ENCODE measurements at places on chromosomes 5 and 9.

GRCh38 chr5:172008689-172009141 lies 2.3 kb upstream of the FBXW11 start:
- DNase-seq: no peak

DNA sequence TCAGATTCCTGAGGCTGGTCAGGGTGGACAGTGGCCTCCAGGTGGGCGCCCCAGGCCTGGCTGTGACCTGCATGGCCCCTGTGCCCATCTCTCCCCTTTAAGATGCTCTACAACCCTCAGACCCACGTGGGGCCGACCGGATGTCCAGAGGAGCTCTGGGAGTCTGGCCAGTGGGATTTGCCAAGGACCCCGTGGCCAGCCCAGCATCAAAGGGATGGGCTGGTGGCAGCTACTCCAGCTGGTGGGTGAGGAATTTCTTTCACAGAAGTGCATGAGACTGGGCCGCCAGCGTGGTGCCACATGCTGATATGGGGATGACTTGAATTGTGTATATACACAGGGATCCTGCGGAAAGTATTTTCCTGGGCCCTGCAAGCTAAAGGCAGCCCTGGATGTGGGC lies 94.7 kb upstream of the SARDH start:
- DNase-seq: no peak

DNA sequence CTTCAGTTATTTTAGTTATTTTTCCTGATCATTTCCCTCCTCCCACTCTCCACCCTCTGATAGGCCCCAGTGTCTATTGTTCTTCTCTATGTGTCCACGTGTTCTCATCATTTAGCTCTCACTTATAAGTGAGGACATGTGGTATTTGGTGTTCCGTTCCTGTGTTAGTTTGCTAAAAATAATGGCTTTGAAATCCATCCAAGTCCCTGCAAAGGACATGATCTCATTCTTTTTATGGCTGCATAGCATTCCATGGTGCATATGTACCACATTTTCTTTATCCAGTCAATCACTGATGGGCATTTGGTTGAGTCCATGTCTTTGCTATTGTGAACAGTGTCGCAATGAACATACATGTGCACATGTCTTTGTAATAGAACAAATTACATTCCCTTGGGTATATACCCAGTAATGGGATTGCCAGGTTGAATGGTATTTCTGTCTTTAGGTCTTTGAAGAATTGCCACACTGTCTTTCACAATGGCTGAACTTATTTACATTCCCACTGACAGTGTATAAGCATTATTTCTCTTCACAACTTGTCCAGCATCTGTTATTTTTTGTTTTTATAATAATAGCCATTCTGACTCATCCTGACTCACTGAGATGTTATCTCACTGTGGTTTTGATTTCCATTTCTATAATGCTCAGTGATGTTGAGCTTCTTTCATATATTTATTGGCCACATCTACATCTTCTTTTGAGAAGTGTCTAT lies 17.2 kb upstream of the DIRAS2 start:
- no peak for DNase-seq

GRCh38 chr5:176798086-176798876 lies 12.1 kb upstream of the UNC5A start:
- no peak for DNase-seq

GRCh38 chr9:77586591-77586990 lies 61.5 kb downstream of the GNA14 start:
- DNase-seq: no peak
